ENCODE measurements at places on chromosomes 1 and 21.

DNA sequence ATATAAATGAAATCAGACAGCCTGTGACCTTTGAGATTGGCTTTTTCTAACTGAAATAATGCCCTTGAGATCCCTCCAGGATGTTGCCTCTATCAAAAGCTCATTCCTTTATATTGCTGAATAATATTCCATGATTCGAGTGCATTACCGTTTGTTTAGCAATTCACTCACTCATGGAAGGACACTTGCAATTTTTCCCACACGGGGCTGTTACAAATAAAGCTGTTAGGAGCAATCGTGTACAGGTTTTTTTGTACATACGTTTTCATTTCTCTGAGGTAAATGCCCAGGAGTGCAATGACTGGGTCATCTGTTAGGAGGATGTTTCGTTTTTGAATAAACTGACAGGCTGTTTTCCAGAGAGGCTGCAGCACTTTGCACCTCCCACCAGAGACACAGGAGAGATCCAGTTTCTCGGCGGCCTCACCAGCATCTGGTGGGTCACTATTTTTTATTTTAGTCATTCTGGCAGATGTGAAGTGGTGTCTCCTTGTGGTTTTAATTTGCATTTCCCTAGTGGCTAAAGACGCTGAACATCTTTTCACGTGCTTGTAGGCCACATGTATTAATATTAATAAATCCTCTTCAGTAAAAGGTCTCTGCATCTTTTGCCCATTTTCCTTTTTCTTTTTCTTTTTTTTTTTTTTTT is 11.0 kb downstream of the PRDM15 start:
- DNase-seq = peak; percentile 43

- DNase-seq = peak; percentile 31
These were observed 862 bp upstream of the DIPK1A start for GRCh38 chr1:92961896-92962752.

DNA sequence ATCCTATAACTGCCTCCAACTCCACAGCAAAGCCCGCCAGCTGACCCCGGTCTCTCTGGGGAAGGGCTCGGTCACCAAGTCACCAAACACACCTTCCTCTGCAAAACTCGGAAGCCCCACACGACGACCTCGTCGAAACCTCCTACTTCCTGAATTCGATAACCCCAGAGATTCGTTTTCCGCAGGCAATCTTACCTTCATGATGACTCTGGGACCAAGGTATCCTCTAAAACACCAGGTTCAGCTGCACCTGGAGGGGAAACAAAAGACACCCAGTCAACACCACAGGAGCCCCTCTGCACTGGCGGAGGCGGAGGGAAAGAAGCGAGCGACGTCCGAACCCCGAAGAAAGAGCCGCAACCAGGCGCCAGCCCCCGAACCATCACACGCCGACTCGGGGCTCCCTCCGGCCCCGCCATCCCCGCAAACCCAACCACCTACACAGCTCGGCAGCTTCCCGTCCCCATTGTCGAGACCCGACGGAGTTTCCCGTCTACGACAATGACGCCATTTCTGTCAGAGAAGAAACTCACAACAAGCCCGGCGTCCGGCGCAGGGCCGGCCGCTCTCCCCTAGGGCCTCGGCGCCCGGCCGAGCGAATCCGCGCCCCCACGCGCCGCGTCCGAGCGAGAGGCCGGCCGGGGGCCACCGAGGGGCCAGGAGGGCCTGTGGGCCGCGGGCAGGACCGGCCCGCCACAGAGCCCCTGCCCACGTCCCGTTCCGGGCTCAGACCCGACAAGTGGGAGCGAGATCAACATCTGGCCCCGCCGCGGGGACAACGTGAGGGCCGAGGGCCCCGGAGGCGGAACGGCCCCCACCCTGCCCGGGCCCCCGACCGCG is 1.0 kb downstream of the ARID4B start:
- DNase-seq = peak; percentile 61

DNA sequence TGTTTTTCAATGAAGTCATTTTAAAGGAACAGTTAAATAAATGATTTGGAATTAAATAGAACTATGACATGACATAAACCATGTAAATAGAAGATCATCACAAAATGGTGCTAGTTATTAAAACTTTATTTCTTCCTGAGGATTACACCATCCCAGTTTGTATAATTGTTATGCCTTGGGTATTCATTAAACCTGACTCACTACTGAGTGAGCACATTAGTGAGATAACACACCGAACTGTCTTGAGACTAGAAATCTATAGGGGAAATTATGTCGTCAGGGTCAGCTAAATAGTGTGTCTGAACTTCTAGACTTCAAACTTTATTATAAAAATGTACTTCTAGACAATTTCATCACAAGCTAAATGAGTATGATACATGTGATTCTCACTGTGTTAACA is 189.4 kb downstream of the NCAM2 start:
- DNase-seq = no peak

DNA sequence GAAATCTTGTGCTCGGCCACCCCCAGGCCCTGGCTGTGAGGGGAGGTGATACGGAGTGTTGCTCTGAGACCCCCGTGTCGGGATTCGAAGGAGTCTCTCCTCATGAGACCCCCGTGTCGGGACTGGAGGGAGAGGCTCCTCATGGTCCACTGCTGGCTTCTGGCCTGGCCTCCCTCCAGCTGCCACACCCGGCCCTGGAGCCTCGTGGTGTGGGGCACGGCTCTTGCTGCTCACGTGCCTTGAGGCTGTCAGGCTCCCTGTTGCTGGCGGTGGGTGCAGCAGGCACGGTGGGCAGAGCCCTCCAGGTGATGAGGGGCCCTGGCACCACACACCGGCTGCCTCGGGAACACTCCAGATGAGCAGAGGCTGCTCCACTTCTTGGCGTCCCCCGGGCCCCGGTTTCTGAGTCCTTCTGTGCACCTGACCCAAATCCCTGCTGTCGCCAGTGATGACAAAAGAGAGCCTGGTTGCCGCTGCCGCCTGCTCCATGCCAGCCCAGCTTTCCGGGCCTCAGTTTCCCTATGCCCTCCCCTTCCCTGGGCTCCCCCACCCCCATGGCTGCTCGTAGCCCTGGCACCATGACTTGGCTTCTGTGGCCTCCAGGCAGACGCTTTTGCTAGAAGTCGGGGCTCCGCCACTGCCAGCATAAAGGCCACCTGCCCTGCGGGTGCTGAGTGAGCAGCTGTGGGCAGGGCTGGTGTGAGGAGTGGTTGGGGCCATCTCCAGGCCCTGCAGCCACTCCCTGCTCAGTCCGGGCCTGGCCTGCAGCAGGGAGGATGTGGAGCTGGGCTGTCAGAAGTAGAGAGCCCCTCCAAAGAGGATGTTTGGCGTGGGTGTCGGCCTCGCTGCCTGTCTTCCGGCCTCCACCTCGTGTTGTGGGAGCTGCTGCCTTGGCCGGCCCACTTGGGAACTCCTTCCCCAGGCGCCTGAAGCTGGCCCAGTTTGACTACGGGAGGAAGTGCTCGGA is 11.8 kb downstream of the TMEM240 start:
- no peak for DNase-seq

DNA sequence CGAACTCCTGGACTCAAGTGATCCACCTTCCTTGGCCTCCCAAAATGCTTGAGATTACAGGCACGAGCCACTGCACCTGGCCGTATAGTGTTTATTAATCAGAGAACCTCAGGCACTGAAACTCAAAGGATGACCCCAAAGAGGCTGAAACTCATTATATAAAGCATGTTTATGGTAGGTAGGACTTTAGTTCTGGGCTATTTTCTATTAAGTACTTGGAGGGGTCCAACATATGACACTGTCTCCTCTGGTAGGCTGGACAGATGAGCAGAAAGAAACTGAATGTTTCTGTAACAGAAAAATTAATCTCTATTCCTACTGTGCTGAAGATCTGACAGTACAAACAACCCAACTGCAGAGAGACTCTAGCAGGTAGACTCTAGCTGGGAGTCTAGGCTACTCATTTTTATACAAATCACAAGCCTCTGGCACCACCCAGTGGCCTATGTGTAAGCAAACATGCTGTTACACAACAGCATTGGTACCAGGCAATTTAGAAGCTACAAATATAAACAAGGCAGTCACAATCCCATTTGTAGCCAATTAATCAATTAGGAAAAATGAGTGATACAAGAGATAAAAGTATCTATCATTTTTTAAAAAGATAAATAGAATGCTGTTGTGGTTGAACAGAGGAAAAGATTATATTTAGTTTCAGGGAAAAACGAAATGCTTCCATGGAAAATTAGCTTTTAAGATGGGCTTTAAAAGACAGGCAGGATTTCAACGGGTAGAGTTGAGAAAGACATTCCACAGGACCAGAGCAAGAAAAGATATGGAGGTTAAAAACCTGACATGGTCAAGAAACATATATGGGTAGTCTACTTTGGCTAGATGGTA is 10.4 kb downstream of the DCAF8 start:
- DNase-seq = peak; percentile 77

GRCh38 chr1:158286941-158287346 is 2.8 kb upstream of the CD1C start:
- no peak for DNase-seq

DNA sequence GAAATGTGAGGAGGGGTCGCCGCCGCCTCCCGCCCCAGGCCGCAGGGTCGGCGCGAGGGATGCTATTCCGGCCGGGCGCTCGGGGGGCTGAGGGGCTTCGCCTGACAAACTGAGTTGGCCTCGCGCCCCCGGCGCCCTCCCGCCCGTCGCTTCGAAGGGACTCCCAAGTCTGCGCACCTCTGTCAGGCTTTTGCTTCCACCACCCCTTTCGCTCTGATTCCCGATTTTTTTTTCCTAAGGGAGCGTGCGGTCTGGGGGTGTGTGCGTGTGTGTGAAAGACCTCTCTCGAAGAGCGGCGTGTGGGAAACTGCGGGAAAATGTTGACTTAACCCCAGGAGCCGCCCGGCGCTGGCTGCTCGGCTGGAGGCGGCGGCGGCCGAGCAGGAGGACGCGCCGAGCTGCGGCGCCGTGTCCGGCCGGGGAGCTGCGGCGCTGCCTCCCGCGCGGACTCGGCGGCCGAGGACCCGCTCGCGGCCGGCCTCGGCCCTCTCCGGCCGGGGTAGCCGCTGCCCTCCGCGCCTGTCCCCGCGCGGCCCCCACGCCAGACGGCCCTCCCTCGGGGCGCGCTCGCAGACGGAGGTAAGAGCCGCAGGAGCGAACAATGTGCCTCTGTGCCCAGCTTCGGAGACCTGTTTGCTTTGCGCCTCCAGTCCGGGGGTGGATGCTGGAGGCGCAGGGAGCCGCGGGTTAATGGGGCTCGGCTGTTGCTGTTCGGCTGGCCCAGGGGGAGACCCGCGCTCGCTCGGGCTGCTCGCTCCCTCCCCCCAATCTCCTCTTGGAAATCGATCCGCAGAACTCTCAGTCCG is 1.1 kb downstream of the ADGRL2 start:
- DNase-seq = peak; percentile 49

GRCh38 chr21:42997053-42997452 is 22.7 kb downstream of the PKNOX1 start:
- DNase-seq = peak; percentile 48

DNA sequence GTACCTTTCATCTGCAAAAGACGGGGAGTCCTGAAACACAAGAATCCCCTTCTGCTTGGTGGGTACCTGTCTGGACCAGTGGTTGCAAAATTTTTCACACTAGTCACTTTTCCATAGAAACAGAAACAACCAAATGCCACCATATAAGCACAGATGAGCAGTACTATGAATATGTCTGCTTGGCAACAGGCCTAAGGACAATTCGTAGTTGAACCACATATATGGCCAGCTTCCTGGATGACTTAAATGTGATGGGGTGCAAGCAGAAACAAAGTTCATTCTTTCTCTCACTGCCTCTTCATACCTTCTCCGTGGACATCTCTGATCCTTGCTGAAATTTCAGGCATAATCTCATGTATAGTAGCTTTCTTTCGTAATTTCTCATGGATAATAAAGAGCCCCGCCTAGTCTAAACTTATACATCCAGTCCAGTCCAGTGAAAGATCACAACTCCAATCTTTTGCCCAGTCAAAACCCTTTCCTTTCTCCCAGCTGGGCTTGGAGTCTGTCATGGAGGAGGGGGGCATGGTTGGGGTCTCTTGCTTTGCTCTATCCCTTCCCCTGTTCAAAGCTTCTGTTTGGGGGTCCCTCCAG is 7.0 kb downstream of the FCAMR start:
- DNase-seq = no peak

- DNase-seq = no peak
These were observed 11.2 kb upstream of the RCSD1 start for GRCh38 chr1:167618789-167619188.
